Right atrium auricular region (tissue), 2 donors: ENCODE measurements at places on chromosomes 12 and 14. TPM values are rescaled to one million over a fixed set of nuclear protein-coding genes. Genes with fewer than 3 reads are reported as not detected.

- DNase-seq, result no peak
Observed at GRCh38 chr12:20599757-20600156, 95.4 kb upstream of the SLCO1C1 start.

DNA sequence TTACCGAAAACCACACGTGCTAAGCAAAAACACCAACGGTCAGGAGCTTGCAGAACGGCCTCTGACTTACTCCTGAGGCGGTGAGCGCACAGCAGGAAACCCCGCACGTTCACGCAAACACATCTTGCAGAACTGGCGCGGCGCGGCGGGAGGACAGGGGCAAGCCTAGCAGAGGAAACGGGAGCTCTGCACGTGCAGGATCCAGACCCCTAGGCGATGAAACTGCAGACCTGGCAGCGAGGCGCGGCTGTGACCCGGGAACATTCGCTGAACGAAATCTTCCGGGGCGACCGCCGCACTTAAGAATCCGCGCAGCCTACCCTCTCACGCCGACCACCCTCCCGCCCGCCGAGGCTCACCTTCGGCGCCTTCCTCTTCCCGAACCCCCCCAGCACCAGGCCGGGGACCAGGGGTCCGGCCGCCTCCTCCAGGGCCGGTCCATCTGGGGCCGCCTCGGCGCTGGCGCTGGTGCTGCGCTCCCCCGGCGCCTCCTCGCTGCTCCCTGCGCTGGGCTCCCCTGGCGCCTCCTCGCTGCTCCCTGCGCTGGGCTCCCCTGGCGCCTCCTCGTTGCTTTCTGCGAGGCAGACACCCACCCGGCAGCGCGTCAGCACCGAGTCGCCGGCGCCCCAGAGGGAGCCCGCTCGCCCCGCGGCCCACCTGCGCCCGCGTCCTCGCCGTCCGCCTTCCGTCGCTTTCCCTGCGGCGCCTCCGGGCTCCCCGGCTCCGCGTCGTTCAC is 615 bp downstream of the DDX51 start:
- no peak for DNase-seq

DNA sequence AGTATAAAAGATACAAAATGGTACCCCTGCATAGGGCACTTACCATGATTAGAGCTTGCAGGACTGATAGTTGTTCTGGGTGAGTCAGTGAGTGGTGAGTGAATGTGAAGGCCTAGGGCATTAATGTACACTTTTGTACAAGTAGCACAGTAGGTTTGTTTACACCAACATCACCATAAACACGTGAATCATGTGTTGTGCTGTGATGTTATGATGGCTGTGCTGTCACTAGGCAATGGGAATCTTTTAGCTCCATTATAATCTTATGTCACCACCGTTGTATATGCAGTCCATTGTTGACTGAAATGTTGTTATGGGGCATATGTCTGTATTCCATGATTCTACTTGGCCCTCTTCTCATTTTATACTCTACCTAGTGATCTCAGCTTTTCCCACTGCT is 11.8 kb downstream of the NUBPL start:
- DNase-seq, result no peak

- no peak for DNase-seq
Observed at GRCh38 chr14:69963966-69964365, 84.8 kb downstream of the SMOC1 start.

Gene ACSS3
- 20.3 TPM for total RNA-seq

DNA sequence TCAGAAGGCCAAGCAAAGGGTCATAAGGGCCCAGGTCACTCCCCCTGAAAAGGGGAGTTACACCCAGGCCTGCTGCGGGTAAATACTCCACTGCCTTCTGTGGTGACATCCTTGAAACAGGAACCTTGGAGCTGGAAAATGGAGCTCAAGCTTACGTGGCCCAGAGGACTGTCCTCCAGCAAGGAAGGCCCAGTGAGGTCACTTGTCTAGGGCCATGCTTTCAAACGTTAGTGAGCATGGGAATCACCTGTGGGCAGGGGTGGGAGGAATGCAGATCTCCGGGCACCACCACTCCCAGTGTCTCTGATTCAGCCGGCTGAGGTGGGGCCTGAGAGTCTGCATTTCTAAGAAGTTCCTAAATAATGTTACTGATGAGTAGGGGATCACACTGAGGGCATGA is 140.5 kb upstream of the CCND2 start:
- DNase-seq, result no peak

Gene RDH5
- total RNA-seq, result 22.4 TPM

Gene OVCH1
- 0.19 TPM for total RNA-seq

Gene CCDC196
- total RNA-seq, result not detected

GRCh38 chr12:25495331-25496097 is 57.6 kb downstream of the LMNTD1 start:
- no peak for DNase-seq

DNA sequence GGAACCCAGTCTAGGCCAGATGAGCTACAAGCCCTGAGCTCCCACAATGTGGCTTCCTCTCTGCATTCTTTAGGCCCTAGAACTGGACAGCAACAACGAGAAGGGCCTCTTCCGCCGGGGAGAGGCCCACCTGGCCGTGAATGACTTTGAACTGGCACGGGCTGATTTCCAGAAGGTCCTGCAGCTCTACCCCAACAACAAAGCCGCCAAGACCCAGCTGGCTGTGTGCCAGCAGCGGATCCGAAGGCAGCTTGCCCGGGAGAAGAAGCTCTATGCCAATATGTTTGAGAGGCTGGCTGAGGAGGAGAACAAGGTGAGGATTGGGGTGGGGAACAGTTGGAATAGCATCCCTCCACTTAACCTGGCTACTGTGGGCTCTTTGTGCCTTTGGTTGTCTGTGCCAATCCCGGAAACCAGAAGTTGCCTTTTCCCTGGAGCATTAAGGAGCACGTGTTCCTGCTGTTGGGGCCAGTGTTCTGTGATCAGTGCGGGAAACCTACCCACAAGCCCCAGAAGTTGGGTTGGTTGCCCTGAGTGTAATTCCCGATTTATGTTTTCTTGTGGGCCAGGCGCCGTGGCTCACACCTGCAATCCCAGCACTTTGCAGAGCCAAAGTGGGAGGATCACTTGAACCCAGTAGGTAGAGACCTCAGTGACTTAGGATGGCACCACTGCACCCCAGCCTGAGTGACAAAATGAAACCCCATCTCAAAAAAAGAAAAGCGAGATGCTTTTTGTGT is 6.4 kb downstream of the FKBP4 start:
- no peak for DNase-seq

Gene LGMN
- total RNA-seq, result 65.6 TPM

- DNase-seq, result no peak
Observed at GRCh38 chr12:62469704-62470103, 3.1 kb downstream of the MON2 start.

DNA sequence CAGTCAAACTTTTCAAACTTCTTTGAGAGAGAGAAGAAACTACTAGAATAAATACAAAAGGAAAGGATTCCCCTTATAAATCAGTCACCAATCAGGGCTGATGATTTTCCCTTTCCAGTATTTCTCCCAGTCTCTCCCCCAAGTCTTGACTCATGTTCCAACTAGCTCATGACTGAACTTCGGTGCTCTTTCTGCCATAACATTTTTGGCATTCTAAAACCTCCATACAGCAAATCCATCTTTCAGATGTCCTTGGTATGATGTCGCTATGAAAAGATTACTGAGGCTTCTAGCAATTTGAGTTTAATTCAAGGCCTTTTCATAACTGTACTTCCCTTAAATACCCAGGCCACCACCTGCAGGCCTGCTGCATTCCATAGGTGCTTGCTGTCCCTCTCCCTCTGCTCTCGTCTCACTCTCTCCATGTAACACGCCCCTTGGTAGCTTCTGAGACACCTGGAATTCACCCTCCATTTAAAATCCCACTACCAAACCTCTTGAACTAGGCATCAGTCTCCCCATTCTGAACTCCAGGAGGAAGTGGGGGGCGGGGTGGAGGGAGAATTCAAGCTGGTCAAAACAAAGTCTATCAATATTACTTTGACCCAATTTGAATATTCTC is 2.4 kb downstream of the PRKD1 start:
- DNase-seq, result no peak

GRCh38 chr14:25009891-25010290 is 40.1 kb downstream of the STXBP6 start:
- no peak for DNase-seq
